CD4-positive, alpha-beta T cell treated with Interleukin-4 for 1 hour (primary cell): ENCODE measurements at places on chromosomes 12 and 14.

GRCh38 chr12:108313241-108313605, 25.9 kb downstream of the CMKLR1 start:
- no peak for DNase-seq

GRCh38 chr14:55000381-55000780, 26.5 kb downstream of the WDHD1 start:
- no peak for DNase-seq

GRCh38 chr14:102501751-102502315, 7.7 kb downstream of the ANKRD9 start:
- DNase-seq = no peak

- no peak for DNase-seq
Observed at GRCh38 chr12:52238916-52239646, 6.0 kb downstream of the KRT7 start.

DNA sequence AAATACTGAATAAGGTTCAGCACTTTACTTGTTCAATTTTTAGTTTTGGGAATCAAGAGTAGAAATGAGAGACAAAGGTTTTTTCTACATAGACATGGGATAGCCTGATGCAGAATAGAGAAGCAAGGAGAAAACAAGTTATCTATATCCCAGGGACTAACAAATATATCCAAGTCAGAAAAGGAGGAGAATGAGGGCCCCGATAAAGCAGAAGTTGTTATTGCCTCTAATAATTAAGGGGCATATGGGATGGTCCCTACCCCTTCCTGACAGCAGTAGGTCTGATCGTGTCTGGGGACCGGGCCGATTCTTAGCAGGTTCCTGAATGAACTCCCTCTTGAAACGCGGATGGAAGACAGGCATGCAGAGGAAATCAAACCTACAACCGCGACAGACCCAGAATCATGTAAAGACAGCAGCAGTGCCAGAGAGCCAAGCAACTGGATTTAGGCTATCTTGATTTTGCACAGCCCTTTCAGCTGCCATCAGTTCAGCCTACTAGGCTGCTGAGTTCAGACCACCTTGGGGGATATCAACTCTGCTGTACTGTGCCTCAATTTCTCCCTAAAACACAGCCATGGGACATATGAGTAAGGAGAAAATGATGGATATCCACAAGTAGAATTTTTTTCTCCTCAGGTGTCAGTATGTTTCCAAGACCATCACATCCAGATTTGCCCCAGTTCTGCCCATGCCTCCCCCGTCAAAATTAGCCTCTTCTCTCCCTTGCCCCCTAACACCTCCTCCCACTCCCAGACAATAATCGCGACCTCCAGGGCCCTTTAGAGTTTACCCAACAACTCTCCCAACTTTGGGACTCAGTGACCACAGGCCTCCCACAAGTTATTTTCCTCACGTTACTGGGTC, 706 bp downstream of the PRMT5 start:
- DNase-seq = no peak

DNA sequence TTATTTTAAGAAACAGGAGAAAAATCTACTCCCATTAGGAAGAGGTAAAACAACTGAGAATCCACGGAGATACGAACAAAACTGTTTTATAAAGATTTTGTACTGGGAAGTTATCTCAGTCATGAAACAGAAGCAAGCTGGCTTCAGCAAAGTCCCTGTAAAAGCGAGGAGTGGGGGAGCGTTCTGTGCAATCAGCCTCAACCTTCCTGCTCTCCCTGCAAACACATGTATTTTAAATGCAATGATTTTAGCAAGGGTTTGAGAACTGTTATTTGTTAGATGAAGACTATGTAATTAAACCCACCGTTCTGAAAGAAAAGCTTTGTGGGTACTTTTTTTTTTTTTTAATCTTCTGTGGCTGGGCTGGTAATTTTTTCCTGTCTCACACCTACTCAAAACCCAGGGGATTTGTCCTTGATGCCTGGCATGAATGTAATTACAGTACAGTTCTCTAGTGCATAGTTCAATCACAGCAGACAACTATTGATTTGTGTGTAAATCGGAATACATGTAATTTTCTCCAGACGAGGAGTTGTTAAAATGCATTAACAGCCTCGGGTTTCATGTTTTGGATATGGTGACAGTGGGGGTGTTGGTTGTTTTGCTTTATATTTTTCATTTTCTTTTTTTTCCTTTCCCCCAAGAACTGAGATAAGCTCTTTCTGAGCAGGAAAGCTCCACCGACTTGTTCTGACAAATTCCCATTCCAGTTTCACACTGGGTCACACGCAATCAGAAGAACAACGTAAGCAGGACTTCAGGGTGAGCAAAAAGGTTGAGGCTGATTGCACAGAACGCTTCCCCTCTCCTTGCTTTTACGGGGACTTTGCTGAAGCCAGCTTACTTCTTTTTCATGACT, 153.6 kb downstream of the PHLDA1 start:
- no peak for DNase-seq

- no peak for DNase-seq
Observed at GRCh38 chr12:50734409-50735263, 29.3 kb upstream of the ATF1 start.

- no peak for DNase-seq
Observed at GRCh38 chr14:45091710-45092109, 7.8 kb downstream of the PRPF39 start.

DNA sequence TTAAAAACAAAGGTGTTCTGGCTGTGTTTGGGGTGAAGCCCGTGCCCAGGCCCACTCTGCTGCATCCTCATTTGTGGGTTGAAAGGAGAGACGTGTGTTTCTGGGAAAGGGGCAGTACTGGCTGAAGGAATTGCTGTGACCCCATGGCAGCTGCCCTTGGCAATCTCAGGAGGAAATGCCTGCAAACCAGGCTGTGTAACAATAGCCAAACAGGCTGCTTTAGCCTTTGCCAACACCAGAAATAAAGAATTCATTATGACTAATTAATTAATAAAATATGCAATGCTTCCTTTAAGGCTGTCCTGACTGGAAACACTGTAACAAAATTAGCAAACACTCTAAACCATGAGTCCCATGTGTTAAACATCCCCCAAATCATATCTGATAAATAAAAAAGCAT, 53.0 kb upstream of the KRR1 start:
- DNase-seq = no peak

DNA sequence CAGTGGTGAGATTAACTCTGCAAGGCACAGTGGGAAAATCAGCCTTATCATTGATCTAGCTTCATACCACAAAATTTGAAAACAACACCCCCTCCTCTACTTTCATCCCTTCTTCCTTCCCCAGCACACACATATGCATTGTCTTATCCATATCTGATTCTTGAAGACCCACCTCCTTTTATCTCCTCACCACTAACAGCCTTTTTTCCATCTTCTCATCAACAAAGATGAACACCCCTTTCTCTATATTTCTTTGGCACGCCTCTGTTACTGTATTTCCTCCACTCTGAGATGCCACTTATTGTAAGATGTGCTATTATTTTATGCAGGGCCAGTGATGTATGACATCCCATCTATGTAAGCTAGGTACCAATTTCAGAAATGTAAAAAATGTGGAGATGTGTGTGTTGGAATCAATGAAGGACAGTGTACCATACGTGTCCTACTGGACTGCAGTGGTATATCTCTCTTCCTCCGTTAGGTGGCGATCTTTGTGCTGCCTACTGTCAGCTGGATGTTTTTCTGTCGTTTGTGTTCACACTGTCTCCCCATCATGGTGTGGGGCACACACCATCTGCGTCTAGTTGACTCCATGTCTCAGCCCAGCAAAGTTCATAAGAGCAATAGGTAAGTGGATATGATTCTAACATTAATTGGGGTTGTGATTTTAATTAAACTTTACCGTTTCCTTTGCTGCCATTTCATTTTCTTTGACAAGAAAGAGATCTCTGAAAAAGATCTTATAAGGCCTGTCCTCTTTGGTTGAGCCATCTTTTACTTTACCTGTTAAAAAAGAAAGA, 24.0 kb downstream of the CCDC38 start:
- DNase-seq = peak; percentile 72

DNA sequence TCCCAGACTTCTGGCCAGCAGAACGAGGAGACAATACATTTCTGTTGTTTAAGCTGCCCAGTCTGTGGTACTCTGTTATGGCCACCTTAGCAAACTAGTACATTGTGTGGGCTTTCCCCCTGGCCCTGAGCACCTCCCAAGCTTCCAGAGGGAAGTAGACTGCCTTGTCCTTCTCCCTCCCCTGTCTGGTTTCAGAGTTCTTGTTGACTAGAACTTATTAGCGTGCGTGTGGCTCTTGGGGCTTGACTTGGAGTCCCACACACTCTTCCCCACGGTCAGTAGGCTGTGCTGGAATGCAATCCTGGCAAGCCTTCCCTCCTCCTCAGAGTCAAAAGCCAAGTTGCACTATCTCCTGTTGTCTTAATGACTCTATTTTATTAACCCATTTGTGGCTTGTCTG, 27.7 kb downstream of the FBLN5 start:
- no peak for DNase-seq

- no peak for DNase-seq
Observed at GRCh38 chr12:7073946-7074345, 13.4 kb downstream of the C1S start.

DNA sequence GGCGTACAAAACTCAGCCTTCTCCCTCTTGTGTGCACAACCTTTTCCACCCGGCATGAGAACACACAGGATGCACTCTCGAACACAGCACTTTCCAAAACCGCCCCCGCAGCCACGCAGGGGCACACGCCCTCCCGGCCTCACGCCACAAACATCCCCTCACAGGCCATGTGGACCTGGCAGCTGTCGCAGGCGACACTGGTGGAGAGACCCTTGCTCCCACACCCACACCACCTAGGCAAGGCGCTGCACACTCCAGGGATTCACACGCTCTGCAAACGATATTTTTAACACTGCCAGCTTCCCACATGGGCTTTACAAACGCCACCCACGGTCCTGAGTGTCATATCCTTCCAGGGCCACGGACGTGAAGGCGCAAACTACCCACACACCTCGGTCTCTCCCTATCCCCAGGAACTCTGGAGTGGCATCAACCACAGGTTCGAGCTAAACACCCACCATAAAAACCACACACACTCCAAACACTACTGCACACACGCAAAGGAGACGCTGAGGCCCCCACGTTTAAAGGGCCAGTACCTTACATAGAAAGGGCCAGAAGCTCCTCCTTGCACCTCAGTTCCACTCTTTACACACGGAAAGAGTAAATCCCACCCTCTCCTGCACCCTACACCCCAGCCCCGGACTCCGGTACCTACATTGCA, 12.4 kb upstream of the ITGB7 start:
- DNase-seq = no peak

DNA sequence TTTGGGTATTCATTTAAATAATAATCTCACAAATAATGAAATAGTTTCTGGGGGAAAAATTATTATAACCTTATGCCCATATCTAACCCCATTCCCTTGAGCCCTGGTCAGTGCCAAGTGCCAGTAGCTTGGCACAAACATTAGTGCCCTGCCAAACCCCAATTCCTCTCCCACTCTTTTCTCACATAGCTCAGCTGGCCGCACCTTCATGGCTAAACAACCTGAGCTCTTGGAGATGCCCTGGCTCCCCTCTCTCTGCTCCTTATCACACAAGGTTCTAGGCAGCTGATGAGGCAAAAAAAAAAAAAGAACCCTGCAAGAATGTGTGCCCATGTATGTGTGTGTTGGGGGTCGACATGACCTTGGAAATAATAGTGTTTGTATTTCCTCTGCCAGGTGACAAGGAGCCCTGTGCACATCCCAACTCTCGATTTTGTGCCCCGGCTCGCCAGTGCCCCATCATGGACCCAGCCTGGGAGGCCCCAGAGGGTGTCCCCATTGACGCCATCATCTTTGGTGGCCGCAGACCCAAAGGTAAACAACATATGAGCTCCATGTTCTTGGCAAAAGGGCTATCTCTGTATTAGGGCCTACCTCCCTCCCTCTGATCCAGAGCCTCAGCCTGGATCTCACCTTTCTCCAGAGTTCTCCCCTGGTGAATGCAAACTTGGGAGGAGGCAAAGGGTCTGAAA, 8.4 kb downstream of the PCK2 start:
- no peak for DNase-seq

- no peak for DNase-seq
Observed at GRCh38 chr14:25049093-25049567, 817 bp downstream of the STXBP6 start.

- DNase-seq = no peak
Observed at GRCh38 chr14:100140452-100141078, 18.9 kb downstream of the DEGS2 start.

- DNase-seq = no peak
Observed at GRCh38 chr14:54501480-54501879, 8.2 kb upstream of the CGRRF1 start.

- no peak for DNase-seq
Observed at GRCh38 chr12:15709551-15709950, 79.6 kb downstream of the EPS8 start.

- DNase-seq = no peak
Observed at GRCh38 chr12:5626151-5626550, 194.2 kb downstream of the NTF3 start.

DNA sequence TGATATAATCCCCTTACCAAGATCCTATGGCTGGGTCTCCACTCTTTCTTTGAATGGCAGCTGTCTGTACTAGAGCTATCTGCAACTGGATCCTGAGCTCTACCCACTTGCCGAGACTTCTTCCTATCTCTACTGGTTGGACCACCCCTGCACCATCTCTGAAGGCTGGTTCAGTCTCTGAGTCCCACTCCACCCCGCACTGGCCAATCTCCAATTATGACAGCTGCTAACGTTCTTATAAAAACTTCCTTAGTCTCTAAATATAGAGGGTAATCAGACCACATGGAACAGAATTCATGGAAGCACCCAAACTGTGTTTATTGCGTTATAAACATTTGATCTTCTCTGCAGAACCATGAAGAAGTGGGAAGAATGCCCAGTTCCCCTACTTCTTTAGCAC, 186.6 kb upstream of the EEA1 start:
- no peak for DNase-seq

DNA sequence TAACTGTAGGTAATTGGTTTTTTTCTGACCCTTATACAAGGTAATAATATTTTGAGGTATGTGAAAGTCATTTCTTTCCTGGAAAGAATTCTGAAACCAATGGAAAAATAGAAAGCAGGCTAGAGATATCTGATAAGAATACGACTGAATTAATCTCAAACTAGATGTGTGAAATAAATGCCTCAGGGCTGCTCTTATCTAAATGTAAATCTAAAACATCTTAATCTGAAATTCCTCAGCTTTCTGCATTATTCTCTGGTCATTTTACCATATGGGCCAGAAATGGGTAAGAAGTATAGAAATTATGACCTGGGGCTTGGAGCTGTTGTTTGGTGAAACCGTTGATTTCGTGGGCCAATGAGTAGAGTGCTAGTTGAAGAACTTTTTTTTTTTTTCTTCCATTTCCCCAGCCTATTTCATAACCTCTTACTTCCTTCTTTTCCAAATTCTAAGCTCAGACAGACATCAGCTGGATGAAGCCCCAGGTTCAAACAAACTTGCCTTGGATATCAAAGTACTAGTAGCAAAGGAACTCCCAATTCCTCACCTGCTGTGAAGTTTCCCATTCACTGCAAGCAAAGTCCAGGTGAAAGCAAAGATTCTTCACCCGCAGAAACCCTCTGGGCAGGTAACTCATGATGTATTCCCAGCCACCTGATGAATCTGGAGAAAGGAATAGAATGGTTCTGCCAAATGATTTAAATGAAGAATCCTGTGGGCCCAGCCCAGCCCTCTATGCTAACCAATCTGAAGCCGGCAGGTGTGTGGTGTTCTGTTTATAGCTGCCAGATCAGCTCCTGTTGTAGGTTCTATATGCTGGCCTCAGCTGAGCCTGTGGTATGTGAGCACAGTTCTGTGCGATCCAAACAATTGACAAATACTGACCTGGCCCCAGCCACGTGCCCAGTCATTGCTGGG, 9.7 kb upstream of the FOS start:
- no peak for DNase-seq
